ENCODE measurements at places on chromosomes 6 and 20.

- DNase-seq, result no peak
Measured at GRCh38 chr6:36719126-36719525, 21.5 kb downstream of the RAB44 start.

DNA sequence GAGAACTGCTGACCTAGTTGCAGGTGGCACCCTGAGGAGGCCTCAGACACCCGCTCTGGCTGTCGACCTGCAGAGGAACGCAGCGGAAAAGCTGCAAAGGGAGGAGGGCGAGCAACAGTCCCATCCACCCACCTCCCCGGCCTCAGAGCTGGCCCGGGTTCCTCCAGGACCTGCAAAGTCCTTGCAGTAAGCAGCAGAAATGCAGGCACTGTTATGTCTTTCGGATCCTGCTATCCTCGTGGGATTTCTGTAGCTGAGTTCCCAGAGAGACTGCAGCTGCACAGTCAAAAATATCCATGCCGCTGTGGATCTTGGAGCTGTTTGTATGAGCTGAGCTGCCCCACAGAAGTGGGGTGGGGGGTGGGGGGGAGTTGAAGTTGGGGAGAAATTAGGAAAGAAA, 251.3 kb downstream of the ANKRD60 start:
- no peak for DNase-seq

- DNase-seq, result no peak
Measured at GRCh38 chr6:104527761-104528415, 331.8 kb downstream of the HACE1 start.

GRCh38 chr6:31270788-31271640, 878 bp downstream of the HLA-C start:
- DNase-seq, result peak; percentile 27

- DNase-seq, result no peak
Measured at GRCh38 chr20:48025051-48025515, 239.8 kb upstream of the SULF2 start.

DNA sequence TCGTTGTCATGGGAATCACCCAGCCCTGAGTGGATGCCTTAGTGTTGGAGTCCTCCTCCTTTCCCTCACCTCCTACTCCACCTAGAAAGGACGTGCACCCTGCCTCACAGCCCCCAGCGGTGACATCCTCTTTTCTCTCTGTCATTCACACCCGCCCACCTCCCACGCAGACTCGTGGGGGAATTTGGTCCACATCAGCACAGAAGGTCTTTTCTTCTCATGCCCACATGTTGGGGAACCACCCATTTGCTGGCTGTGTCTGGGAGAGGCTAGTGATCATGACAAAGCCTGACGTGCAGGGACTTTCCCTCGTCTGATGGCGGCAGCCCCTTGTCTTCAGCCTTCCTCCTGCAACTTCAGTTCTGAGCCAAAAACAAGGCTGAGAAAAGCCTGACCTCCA, 96.0 kb upstream of the CNKSR3 start:
- no peak for DNase-seq

- DNase-seq, result no peak
Measured at GRCh38 chr20:51359401-51359800, 183.1 kb downstream of the NFATC2 start.

DNA sequence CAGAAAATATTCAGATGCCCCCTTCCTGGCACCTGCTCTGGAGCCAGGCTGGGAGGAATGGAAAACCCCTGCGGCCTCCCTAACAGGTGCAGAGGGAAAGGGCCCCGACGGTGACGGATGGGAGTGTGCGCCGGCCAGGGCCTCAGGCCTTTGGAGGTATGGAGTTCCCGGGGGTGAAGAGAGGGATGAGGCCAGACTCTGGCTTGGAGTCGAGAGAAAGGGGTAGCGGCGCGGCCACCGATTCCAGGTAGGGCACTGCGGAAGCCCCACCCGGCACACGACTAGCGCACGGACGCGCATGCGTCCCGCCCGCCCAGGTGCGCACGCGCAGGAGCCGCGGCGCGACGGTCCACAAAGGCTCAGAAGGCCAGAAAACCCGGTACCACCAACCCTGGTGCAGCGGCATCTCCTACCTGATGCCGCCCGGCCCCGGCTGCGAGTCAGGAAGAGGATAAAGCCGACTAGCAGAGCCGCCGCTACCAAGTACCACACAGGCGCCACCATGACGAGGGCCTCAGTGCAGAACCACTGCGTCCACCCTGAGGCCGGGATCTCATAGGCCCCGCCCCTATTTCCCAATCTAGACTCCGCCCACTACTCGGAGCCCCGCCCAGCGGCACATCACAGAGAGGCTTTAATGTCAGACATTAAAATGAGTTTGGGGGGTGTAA, at the start of gene DDRGK1:
TSS of gene DDRGK1 (minus strand) at position 559 of the 671 bp plus-strand sequence. CDS start at position 504, 55 bp downstream.
- DNase-seq, result peak; percentile 90

DNA sequence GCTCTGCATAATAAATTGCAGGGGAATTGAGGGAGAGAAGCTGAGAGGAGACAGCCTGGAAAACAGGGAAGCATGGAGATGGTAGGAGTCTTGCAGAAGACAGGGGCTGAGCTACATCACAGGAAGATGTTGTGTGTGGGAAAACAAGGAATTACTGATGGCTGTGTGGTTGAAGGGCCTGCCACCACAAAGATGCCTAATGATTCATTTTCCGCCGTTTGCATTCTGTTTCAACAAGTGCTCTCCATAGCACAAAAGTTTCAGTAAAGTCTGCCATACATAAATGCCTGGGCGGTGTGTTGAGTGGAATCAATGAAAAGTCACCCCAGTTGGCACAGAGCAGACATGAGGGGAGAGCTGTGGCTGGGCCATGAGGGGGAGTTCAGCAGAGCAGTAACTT, 5.6 kb upstream of the KLHL31 start:
- DNase-seq, result no peak

- no peak for DNase-seq
Measured at GRCh38 chr20:1775117-1775516, 117.5 kb upstream of the SIRPG start.

GRCh38 chr6:149052350-149053106, 265.0 kb upstream of the TAB2 start:
- DNase-seq, result no peak

GRCh38 chr6:143223895-143224294, 163.2 kb downstream of the AIG1 start:
- no peak for DNase-seq

DNA sequence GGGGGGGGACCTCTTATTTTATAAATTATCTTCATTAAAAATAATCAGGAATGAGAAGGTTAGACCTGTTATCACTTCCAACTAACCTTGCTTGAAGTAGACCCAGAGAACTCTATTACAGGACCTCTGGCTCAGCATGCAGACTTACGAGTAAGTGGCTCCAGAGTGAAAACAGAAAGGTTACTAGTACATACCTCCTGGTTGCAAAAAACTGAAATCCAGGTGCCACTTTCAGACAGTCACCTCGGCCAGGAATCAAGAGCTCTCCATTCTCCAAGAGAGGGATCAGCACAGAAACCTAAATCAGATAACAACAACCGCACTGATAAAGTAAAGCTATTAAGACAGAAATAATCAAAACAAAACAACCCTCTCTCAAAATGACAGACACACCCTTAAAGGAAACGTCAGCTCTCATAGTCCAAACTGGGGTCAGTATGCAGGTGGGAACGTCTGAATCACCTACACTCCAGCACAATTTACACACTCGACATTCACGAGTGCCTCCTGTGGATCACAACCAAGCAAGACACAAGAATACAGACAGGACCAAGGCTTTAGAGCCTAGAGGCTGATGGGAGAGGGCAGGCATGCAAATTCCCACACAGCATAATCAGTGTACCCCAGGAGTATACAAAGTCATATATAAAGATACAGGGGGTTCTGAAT, 31.8 kb downstream of the MDN1 start:
- DNase-seq, result no peak

- no peak for DNase-seq
Measured at GRCh38 chr6:129099696-129100095, 216.8 kb downstream of the LAMA2 start.

DNA sequence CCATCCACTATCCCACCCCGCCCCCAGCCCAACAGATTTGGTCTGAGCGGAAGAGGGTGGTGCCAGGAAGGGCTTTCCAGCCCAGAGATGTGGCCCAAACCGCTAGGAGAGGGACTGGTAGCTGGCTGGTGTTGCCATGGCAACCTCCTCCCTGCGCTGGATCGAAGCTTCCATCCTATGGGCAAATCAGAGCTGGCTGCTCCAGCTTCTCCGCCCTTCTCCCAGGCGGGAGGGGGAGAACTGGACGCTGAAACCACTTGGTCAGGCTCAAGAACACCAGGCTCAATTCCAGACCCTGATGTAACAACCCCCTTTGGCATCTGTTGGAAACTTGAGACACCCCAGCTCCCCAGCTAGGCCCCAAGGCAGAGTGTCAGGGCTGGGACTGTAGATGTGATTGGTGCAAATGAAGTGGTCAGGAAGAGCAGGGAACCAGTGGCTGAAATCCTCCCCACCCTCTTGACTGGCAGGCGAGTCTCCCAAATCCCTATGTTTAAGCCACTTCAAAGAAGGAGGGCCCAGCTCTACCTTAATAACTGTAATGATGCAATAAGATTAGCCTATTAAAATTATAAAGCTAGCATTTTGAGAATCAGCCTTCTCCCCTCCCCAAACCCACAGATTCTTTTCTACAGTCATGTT, 4.2 kb downstream of the RIMS4 start:
- no peak for DNase-seq

DNA sequence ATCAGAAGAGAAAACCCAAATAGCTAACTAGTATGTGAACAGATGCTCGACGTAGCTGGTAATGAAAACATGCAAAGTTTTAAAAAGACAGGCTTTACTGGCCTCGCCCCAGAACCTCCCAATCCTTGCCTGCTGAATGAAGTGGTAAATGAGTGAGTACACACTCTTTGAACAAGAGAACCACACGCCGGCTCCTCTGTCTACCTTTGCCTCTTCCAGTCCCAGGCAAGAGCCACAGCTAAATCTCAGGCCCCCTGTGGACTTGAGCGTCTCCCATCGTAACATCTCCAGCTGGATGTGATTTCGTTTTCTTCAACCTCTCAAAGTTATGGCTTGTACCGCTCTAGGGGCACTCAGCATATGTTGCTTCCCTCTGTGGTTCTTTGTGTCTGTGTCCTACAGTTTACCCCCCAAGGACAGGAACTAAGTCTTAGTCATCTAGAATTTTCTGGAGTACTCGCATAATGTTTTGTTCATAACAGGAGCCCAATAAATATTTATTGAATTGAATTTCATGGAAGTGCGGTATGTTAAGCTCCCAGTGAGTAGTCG, 153.2 kb upstream of the TAB2 start:
- no peak for DNase-seq

DNA sequence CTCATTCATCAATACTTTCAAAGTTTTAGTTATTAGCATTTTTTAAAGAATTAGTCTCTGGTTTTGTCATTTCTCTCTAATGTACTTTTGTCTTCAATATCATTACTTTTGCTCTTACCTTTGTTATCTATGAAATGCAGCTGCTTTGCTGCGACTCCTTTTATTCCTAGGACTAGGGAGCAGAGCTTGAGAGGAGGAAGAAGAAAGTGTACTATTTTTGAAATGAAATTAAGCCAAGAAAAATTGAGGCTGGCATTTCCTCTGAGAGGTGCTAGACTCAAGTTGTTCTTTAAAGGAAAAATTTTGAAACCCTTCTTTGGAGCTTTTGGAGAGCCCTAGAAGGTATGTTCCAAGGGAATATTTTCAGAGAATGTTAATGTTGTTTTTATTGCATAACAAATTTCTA, 48.3 kb upstream of the MRAP2 start:
- no peak for DNase-seq

DNA sequence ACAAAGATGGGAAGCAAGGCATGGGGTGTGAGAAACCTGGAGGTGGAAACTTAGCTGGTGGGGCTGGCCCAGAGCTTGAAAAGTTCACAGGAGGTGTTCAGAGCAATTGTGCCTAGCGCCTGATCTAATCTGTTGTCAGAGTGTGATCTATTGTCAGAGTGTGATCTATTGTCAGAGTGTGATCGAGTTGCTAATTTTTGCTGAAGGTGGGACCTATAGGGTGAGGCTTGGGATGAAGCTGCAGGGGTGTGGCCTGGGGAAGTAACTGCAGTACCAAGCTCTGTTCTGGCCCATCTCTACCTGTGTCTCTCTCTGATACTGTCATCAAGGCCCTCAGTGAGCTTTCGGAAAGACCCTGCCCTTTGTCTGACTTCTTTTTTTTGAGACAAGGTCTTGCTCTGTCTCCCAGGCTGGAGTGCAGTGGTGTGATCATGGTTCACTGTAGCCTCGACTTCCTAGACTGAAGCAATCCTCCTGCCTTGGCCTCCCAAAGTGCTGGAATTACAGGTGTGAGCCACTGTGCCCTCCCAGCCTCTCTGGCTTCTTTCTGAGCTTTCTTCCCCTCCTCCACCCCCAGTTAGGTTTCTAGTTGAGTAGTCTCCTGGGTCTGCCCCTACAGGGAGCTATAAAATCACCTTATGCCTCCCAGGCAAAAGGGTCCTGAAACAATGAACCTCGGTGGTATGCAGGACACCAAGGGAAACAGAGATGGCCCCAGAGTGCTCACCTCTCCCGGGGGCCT, 150.8 kb upstream of the RNF24 start:
- DNase-seq, result peak; percentile 68

DNA sequence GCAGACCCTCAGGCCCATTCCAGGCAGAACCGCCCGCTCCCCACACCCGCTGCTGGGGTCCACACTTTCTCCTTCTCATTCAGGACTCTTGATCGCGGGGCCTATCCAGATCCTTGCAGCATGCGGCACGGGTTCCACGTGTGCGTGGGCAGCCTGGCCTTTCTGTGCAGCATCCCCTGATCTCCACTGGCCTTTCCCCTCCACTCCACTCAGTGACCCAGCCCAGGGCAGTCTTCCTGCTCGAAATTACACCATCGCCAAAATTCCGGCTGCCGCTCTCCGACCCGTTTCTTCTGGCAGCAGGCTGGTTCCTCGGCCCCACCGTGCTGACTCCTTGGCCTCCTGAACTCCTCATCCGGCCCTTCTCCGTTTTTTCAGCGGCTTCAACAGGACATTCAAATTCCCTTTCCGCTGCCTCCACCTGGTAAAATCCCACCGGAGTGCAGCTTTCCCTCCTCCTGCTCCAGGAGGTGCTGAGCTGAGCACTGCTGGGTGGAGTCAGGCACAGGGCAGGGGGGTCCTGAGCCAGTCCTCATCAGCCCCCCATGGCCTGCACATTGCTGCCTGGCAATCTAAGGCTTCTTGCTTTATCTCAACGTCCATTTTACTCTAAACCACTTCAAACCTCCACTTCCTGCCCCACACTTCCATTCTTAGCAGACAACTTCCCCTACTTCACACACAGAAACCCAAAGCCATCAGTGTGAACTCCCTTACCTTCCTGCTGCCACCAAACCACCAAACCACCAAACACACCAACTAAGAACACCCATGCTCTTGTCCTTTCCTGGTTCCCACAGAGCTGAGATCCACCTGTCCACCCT, 9.0 kb downstream of the SFT2D1 start:
- DNase-seq, result no peak

DNA sequence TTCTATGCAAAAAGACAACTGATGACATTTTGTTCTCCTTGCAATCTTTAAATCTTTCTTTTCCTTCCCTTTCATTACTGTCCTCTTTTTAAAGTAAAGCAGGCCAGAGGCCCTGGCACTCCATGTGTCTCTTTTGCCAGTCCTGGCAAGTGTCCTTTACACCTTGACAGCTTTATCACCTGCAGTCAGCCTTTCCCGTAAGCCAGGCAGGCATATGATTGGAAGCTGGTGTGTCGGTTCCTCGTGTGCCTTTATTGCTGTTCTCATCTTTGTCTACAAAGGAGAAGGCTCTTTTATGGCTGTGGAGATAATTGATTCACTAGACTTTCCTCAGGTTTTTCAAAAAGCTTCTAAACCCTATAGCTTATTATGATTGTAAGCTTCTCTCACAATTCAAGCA, 162.3 kb upstream of the FBXL4 start:
- peak; percentile 28 for DNase-seq

- DNase-seq, result peak; percentile 75
Measured at GRCh38 chr6:101085327-101085726, 204.2 kb upstream of the ASCC3 start.

Data from NCI-H526 treated with DMSO at 0.1 percent for 48 hours (cell line).